ENCODE measurements at places on chromosomes 1 and 21.

DNA sequence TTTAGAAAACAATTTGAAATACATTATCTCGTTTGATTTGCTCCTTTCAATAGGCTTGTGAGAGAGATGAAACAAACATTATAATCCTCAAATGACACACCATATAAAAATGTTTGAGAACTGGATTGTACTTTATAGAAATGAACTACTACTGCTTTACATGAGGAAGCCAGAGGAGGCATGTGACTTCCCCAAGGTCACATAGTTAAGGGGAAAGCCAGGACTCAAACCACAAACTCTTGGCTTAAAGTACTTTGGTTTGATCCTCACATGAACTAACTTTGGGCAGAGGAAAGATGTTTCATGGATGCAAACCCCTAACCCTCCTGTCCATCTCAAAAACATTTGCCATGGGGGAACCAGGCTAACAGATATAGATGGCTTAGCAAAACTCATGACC, 4.7 kb downstream of the ARHGEF11 start:
- no peak for DNase-seq

DNA sequence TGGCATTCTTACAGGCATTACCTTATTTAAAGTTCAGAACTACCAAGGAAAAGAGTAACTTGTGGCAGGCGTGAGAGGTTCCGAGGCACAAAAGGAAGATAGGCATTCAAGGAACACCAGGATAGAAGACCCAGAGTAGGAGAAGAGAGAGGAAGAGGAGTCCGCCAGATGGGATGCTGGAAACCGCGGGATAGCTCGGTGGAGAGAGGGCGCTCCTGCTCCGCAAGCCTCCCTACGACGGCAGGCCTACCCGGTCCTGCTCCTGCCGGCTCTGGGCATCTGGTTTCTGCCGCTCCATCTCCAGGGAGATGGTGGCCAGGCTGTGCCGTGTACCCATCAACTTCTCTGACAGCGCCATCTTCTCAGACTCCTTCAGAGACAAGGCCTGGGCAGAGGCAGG, 5.4 kb upstream of the NBPF1 start:
- peak; percentile 48 for DNase-seq

- DNase-seq: no peak
These were observed 55.9 kb upstream of the WASF2 start for GRCh38 chr1:27545876-27546275.

- no peak for DNase-seq
These were observed 30.1 kb downstream of the CAMK1G start for GRCh38 chr1:209613400-209614150.

GRCh38 chr1:158071138-158071537, 77.7 kb downstream of the KIRREL1 start:
- no peak for DNase-seq

GRCh38 chr1:204435872-204436271, 24.3 kb upstream of the PPP1R15B start:
- DNase-seq: no peak

GRCh38 chr1:112700290-112701226, 6.4 kb downstream of the RHOC start:
- peak; percentile 85 for DNase-seq

DNA sequence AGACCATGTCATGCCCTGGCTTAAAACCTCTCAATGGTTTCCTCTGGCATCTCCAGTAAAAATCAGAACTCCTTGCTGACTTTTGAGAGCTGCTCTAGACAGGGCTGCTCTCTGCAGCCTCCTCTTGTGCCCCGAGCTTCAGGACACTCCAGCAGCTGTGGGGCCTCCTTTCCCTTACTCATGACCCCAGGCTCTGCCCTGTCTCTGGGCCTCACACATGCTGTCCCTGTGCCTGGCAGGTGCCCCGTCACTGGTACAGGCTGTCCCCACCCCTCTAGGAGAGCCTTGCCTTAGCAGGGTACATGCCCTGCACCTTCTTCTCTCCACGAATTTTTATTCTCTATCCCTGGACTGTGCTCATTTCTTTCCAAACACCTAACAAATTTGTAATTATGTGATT, 43.2 kb downstream of the HIVEP3 start:
- no peak for DNase-seq

- no peak for DNase-seq
These were observed 205.7 kb downstream of the FOXD2 start for GRCh38 chr1:47643306-47644211.

DNA sequence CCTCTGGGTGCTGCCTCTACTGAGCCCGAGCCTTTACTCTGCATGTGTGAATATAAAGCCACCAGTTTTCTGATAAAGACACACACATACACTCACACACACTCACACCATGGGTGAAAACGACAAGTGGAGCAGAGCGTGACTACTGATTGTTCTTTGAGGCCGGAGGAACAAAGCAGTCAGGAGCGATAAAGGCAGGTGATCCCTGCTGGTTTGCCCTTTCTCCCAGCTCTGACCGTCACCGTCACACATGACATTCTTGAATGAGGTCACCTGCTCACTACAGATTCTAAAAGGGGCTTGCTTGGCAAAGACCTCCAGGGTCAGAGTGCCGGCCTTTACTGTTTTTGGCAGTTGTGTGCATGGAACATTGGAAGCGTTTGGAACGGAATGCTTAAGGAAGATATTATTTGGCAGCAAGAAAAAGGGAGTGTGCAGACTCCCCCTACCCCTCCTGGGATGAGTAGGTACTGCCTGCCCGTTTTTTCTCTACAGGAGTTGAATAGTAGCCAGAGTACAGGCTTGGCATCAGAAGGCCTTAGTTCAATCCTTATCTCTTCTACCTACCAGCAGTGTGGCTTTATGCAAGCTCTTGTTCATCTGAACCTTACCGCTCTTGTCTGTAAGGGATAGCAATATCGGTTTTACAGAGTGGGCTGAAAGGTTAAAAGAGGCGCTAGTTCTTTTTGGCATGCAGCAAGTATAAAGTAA, 79.7 kb downstream of the PBX1 start:
- no peak for DNase-seq

- DNase-seq: peak; percentile 10
These were observed 554.1 kb upstream of the OLFM3 start for GRCh38 chr1:102550729-102551384.

DNA sequence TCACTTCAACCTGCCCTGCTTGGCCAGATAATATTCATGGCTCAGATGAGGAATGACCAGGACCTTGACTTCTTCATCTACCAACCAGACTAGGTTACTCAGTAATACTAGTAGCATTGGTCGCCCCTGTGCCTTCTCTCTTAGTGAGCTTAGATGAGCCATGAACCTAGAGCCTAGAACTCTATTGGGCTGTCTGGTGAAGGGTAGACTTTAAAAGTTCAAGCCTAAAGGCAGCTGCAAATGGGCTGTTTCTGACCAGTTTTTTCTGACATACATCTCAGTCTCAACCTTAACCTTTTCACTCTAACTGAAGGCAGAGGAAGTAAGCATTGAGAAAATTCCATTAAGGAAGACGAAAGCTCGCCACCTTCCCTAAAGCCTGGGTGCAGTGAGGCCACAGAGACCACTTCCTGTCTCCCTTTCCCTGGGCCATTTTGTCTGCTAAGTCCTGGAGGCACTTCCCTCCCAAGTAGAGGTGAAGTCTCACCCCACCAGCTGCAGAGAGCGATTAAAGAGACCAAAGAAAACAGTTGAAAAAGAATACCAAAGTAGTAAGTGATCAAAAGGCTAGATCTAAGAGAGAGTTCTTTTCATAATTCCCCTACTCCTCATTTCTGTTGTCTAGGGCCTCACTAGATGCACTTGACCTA, 53.3 kb downstream of the MTR start:
- DNase-seq: no peak

DNA sequence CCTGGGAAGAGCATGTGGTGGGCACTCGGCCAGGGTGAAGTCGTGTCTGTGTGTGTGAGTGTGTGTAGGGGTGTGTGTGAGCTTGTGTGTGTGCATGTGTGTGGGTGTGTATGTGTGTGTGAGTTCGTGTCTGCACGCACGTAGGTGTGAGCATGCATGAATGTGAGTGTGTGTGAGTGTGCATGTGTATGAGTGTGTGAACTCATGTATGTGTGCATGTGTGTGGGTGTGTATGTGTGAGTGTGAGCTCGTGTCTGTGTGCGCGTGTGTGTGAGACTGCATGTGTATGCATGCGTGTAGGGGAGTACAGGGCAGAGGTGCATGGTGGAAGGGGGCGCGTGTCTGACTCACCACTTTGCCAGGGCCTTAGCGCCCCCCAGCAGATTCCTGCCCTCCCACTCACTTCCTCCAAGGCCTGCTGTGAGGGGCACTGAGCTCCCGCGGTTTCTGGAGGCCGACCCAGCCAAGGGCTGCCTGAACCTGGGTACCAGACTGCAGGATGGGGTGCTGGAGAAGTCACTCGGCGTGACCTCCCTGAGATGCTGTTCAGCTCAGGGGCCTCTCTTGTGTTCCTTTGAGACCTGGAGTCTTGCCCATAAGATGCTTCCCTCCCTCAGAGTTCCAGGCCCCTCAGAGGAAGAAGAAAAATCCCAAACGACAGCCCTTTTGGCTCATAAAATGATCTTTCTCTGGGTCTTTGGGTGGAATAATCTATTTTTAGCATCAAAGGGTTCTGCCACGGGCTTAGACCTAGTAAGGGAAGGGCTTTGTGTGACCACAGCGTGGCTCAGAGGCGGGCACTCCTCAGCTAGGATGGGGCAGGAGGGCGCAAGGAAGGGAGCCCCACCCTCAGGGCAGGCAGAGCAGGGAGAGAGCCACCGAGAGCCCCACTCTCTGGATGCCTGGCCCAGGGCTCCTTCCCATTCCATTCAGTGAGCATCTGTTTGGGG, 41.1 kb upstream of the RUNX3 start:
- DNase-seq: no peak

GRCh38 chr1:212173567-212173966, 111.6 kb upstream of the PPP2R5A start:
- no peak for DNase-seq

GRCh38 chr1:59703226-59703917, 111.4 kb upstream of the HOOK1 start:
- DNase-seq: no peak

DNA sequence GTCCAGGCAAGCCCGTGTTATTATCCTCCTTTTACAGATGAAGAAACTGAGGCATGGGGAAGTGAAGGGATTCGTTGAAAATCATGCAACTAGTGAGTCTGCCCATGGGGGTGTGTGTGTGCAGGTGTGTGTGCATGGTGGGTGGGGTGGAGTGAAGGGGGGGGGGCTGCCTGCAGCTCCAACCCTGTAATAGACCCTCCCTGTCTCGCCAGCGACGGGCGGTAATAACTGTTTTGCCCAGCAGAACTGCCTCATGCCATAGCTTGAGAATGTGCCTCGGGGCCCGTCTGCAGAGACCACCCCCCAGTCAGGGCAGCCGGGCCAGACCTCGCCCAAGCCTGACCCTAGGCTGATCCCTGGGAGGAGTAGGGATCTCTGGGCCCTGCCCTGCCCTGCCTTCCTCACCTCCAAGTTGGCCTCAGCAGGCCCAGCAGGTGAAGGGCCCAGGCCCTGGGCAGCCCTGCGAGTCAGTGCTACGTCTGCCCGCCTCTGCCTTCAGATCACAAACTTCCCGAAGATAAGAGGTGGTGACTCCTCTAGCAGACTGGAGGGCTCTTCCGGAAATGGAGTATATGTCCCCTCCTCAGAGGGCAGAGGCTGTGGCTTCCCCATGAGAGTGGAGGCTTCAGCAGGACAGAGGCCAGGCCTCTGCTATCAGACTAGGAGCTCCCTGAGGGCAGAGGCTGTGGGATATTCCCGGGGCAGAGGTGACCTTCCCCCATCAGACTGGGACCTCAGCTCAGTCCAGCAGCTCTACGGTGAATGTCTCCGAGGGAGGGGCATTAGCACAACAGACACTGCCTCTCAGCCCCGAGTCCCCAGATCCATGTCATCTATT, 15.7 kb upstream of the EPHA2 start:
- DNase-seq: no peak

DNA sequence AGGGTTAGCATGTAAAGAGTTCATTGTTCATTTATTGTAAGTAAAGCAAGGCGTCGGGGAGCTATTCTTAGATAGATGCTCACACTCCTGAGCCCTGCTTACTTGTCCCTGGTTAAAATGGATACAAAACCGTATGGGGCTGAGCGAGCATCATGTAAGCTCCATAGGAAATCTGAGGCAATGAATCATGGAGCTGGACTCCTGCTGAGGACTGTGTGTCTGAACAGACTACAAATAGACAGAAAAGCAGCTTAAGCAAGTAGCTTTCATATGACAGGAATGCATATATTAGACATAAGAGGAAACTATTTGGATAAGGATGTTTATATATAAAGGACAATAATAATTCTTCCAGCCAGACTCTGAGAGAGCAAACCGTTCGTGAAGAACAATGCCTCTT, 604.9 kb upstream of the PTBP2 start:
- DNase-seq: no peak

DNA sequence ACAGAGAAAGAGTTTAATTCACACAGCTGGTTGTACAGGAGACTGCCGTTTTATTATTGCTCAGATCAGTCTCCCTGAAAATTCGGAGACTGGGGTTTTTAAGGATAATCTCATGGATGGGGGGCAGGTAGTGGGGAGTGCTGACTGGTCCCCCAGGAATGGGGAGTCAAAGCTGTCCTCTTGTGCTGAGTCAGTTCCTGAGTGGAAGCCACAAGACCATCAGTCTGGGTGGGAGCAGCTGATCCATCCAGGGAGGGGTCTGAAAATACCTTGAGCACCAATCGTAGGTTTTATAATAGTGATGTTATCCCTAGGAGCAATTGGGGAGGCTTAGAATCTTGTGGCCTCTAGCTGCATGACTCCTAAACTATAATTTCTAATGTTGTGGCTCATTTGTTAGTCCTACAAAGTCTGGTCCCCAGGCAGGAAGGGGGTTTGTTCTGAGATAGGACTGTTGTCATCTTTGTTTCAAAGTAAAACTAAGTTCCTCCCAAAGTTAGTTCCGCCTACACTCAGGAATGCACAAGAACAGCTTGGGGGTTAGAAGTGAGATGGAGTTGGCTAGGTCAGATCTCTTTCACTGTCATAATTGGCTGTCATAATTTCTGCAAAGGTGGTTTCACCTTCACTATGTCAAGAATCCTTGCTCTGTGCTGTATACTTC, 50.3 kb downstream of the TRAF5 start:
- no peak for DNase-seq

DNA sequence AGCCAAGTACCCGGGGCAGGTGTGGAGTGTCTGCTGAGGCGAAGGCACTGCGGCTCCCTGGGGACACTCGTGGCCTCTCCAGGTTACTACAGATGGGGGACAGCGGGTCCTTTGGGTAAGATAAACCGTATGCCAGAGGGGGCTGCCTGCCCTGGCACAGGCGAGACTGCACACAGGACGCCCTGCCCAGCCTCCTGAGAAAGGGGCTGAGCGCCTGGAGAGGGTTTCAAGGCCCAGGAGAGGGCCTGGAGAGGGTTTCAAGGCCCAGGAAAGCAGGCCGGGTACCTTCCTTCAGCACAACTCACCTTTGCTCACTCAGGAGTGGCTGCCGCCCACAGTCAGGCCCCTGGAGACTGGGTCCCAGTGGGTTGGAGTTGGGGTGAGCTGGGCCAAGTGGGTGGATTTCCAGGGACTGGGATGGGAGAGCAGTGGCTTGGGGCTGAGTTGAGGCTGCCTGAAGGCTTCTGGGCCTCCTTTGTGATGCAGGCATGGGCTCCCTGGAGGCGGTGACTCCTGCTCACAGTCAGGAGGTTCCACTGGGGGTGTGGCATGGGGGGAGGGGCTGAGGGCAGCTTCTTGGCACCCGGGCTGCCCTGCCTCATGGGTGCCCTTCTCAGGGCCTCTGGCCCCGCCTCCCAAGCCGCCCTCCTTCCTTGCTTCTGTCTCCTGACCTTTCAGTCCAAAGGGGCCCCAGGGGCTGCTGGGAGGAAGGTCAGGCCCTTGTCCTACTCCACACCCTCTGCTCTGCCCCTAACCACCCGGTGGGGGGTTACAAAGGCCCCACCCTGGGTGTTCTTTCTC, at the start of gene MMEL1:
TSS of gene MMEL1 (minus strand) at position 456 of the 801 bp plus-strand sequence. CDS start 3,532 bp downstream, outside the sequence.
- no peak for DNase-seq
